ENCODE measurements at places on chromosomes 2 and 18.

GRCh38 chr2:30765876-30766470 is 41.3 kb downstream of the CAPN13 start:
- DNase-seq, result peak; percentile 10

DNA sequence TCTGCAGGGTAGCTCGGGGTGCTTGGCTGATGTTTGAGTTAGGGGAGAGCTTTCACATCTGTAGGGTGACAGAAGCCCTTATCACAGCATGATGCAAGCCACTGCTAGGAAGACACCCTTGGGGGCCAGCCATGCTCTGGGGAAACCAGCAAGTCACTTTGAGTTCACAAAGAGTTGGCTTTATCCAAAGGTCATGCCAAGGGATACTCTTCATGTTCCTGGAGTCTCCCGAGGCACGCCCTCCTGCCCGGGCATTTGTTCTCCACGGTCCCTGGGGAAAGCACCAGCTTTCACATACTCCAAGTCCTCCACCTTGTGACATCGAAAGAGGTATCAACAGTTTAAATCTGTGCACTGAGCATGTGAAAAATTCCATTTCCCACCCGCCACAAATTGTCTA is 227.7 kb downstream of the VAPA start:
- no peak for DNase-seq

- DNase-seq, result no peak
These were observed 112.7 kb upstream of the CTDP1 start for GRCh38 chr18:79566771-79567431.

DNA sequence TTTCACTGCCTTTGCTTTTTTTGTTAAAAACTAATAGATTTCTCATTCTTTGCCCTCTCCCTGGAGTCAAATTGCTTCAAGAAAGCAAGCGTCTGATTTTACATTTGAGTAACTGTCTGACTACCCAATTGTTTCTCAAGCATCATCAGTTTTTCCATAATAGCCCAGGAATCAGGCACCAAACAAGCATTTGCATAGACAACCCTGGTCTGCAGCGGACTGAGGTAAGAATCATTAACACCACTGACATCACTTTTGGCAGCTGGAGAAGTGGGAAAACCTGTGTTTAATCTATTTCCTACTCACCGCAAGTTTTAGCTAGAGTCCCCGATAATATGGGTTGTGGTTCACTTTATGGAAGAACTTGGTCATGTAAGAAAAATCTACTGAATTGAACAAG is 55.7 kb downstream of the IRS1 start:
- DNase-seq, result no peak

DNA sequence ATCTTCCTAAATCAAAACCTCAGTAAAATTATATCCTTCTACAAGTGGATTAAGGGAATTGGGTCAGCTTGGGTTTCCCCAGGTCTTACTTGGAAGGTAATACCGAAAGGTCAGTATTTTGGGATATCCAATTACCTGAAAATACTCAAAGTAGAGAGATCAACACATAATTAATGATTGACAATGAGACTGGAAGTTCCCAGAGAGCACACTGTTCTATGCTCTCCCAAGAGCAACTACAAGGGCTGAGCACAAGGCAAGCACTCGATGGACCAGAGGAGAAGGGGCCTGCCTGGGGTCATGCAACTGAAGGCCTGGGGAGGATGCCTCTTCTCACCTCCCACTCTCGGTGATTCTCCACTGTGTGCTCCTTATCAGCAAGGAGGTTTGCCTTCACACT is 159.2 kb upstream of the ACAA2 start:
- no peak for DNase-seq

DNA sequence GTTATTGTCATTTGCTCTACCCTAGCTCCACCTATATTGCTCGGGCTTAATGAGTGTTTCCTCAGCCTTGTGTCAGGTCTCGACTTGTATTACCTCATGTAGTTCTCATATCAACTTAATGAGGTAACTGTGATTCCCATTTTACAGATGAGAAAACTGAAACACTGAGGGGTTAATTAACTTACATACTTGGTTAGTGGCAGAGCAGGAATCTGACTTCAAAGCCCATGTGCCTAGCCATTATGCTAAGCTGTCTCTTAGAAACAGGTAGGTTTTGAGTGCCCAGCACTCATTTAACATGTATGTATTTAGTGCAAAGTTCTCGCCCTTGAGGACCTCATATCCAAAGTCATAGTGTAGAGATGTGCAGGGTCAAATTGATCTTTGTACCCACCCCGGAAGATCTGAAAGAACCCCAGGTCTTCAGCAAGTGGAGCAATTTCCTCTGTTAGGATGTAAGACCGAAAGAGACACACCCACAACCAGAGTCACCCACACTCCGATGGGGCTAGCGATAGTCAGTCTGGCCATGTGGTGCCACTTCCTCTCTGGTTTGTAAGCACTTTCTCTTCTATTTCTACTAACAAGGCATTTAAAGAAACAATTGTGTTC is 121.0 kb upstream of the SLC39A10 start:
- peak; percentile 87 for DNase-seq

DNA sequence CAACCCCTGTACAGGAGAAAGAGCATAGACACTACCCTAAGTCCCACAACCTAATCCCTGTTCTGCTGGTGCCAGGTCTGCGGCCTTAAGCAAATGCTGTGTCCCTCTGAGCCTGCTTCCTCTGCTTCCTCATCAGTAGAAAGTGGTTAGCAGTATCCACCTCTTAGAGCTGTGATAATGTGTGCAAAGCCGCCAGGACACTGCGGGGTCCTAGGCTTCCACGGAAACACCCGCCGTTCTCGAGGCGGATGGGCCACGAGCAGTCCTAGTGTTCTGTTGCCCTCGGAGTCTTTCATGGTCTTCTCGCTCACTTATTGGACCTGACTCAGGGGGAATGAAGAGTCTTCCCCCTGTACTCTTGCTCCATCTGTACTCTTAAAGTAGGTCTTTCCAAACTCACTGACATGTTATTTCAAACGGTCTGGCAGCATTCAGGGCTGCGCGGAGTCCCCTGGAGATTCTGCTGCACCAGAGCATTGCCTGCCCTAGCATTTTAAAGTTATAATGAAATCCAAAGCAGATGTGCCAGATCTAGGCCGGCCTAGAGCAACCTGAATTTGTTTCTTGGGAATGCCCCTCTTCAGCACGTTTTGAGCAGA is 107.2 kb upstream of the ZNF236 start:
- no peak for DNase-seq

- DNase-seq, result no peak
These were observed 27.3 kb upstream of the C2orf66 start for GRCh38 chr2:196836440-196836839.

GRCh38 chr2:144267239-144267638 is 252.7 kb downstream of the ZEB2 start:
- DNase-seq, result peak; percentile 19

DNA sequence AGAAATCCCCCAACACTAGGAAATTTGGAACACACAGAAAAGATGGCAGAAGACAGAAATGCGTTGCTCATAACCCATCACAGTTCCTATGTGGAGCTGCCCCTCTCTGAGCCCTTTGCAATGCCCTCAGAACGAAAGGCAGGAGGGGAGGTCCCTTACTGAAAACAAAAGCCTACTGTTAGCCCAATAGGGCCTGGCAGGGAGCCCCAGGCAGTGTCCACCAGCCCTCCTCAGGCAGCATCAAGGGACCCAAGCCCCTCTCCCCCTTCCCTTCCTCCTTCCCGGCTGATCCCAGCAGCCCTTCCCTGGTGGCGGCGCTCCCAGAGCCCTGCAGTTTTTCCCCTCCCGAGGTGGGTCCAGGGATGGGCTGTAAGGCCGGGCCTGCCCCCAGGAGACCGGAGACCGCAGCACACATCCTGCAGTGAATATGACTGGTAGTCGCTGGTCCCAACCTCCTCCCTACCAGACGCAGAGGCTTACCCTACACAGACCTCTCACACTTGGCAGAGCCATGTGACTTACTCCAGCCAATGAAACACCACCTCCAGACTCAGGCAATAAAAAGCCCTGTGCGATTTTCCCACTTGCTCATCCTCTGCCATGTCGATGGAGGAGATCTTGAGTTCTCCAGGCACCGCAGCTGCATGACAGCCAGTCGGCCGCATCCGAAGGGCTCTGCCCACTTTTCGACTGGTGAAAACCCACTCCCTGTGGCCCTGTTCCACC is 19.4 kb upstream of the DUSP2 start:
- peak; percentile 89 for DNase-seq

DNA sequence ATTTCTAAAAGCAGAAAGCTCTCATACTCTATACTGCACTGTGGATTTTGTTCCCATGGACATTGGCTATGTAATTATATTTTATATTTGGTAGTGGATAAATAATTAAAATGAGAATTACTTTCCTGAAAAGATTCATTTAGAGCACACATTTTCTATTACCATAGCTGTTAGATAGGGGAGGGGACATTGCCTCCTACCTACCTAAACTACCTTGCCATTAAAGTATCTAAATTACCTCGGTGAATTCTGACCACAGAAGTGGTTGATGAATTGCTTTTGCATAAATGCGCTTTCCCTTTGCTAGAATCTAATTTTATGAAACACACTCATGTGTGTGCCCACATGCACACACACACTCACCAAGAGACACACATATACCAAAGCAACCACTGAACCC is 329.1 kb downstream of the MTX2 start:
- no peak for DNase-seq

GRCh38 chr2:235334179-235334578 is 159.7 kb upstream of the AGAP1 start:
- no peak for DNase-seq

GRCh38 chr2:25176138-25176537 is 7.8 kb upstream of the POMC start:
- no peak for DNase-seq

DNA sequence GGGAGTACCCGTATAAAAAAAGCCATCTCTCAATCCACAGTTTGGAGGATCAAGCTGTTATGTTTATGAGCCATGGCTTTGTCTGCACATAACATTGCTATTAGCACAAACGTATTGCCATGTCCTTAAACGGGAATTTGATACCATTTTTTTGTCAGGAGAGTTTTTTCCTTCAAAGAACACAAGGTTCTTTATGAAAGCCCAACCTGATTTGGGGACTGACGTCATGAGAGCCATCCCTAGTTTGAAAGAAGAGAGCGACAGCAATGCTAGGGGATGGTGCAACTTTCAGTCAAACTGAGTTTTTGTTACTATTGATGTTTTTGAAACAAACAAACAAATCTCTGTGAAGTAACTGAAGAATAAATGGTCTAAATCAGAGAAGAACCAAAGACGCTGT is 376.6 kb downstream of the EIPR1 start:
- DNase-seq, result no peak

GRCh38 chr2:29215739-29216608 is 100.8 kb downstream of the CLIP4 start:
- DNase-seq, result no peak

DNA sequence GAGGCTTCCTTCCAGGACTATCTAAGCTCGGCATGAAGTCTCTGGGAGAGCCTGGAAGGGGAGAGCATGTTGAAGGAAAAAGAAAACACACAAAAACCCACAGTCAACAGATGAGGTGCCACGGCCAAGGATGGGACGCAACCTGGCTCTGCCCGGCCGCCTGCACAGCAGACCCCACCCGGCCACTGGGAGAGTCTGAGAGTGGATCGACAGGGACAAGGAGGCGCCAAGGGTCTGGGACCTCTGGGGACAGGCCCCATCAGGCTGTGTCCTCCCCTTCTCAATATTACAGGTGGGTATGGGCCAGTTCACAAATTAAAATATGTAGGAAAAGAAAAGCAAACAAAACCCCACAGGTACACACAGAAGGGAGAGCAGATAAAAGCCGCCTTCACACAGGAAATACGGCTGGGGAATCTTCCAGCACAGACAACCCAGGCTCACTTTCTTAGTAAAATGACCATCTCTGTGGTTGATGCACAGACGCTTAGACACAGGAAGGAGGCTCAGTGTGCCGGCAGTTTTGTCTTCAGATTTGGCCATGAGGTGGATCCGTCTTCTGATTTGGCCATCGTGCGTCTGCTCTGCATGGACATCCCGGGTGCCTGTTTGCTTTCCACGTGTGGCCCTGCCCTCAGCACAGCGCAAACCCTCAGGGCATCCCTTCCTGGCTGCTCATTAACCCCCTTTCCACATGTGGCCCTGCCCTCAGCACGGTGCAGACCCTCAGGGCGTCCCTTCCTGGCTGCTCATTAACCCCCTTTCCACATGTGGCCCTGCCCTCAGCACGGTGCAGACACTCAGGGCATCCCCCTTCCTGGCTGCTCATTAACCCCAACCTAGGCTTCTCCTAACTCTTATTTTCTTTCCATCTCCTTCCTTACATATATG is 138.4 kb downstream of the EIPR1 start:
- DNase-seq, result peak; percentile 67

- peak; percentile 52 for DNase-seq
These were observed 25.4 kb upstream of the CHN1 start for GRCh38 chr2:175030380-175031271.

DNA sequence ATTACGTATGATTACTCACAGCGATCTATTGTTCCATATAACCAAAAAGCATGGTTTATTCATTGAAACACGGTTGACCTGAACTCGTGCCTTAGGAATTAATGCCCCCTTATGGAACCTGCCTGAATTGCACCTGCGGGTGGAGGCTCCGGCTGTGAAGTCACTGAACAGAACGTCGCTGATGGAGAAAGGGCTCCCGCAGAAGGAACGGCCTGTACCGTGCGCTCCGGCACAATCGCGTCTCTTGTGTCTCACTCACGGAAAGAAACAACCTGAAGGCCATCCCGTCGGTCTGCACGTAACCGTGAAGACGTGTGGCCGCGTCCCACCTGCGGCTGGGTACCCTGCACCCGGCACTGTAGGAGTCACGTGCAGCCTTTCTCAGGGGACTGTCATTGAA is 133.1 kb downstream of the NFATC1 start:
- peak; percentile 90 for DNase-seq

DNA sequence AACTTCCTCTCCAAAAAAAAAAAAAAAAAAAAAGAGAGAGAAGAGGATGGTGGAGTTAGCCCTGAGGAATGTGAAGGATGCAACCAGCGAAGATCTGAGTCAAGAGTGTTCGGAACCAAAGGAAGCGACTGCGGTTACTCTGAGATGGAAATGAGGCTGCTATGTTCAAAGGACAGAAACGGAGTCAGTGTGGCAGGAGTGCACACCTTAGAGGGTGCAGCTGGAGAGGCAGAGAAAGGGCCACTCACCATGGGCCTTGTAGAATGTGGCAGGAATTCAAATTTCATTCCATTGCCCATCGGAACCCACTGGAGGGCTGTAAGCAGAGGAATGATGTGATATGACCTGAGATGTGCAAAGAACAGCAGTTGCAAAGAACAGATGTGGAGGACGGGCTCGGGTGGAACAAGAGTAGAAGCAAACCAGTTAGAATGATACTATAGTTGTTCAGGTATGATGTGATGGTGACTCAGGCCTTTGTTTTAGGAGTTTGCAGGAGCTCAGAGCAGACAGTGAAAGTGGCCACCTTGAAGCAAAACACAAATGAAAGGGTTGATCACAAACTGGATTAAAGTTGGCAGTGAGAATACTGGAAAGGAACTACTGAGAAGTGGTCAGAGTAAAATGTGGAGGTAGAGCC is 22.6 kb downstream of the ITGA6 start:
- peak; percentile 61 for DNase-seq

GRCh38 chr2:98379311-98380202 is 33.3 kb downstream of the CNGA3 start:
- no peak for DNase-seq

DNA sequence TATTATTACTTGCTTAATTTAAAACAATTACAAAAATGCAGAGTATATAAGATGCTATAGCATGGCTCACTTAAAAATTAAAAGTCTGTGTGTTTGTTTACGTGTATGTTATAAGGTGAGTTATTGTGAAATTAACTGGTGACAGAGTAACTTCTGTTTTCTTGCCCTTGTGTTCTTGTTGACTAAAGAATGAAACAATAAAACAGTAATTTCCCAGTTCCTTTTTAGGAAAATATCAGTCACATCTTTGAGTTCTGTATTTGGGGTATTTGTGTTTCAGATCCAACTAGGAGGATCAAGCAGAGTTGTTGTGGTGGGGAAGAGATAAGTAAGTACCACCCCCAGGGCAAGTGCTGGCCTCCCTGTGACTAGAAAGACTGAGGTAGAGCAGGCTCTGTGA is 143.6 kb downstream of the CCDC148 start:
- DNase-seq, result no peak

Data from activated naive CD4-positive, alpha-beta T cell treated with anti-CD3 and anti-CD28 coated beads for 36 hours (primary cell).